ENCODE measurements at places on chromosomes 6 and 20.

DNA sequence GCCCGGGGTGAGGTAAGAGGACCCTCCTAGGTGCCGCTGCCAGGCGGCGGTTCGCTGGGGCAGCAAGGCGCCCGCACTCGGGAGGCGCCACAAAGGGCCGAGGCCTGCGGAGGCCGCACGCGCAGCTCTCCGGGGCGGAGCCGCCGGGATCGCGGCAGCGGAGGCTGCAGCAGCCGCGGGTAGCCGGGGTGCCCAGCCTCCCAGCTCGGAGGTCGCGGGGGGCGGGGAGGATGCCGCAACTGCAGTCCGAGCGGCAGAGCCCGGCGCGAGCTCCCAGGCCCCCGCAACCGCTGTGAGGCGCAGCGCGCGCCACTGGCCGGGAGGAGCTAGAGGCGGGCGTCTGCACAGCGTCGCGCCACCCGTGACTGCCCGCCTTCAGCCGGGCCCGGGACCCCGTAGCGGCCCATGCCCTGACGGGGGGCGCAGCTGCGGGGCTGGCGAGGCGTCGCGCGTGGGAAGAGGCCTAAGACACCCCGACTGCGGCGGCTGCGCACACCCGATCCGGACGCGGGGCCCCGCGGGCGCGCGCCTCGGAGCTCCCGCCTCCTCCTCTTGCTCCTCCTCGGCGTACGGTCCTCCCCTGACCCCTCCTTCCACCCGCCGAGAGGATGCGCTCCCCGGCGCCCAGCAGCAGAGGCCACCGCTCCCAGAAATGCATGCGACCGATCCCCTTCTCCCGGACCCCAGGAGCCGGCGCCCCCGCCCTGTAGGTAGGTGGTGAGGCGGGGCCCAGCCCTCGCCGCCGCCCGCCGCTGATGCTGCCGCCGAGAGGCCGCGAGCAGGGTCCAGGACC lies at the start of gene NCOA7:
NCOA7 (plus strand) TSS at position 603 of the 793 bp plus-strand sequence. CDS start 24,395 bp downstream, outside the sequence.
- DNase-seq = peak; percentile 67

DNA sequence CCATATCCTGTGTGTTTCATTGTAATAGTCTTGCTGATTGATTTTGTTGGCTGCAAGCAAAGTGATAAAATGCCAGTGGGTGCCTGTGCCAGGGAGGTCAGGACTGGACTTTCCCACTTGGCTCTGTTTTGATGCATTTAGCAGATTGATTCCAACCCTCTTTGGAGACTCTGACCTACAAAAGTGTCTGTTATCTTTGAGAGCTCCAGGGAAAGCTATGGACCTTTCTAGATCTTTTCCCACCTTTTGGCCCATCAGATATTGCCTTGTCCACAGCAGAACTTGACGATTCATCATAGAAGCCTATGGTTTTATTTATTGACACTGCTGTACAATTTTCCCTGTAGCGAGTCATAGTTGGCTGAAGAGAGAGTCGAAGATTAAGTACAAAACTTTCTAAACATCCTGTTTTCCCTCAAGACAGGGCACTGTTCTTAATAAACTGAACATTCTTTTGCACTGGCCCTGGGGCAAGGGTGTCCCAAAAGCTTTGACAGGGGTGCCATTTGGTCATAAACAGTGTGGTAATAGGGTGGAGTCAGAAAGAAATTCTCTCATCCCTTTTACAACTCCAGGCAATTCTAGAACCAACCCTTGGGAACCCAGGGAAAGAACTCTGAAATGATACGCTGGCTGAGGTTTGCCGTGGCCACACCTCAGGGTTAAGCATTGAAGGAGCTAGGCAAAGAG lies 53.7 kb downstream of the E2F3 start:
- no peak for DNase-seq

DNA sequence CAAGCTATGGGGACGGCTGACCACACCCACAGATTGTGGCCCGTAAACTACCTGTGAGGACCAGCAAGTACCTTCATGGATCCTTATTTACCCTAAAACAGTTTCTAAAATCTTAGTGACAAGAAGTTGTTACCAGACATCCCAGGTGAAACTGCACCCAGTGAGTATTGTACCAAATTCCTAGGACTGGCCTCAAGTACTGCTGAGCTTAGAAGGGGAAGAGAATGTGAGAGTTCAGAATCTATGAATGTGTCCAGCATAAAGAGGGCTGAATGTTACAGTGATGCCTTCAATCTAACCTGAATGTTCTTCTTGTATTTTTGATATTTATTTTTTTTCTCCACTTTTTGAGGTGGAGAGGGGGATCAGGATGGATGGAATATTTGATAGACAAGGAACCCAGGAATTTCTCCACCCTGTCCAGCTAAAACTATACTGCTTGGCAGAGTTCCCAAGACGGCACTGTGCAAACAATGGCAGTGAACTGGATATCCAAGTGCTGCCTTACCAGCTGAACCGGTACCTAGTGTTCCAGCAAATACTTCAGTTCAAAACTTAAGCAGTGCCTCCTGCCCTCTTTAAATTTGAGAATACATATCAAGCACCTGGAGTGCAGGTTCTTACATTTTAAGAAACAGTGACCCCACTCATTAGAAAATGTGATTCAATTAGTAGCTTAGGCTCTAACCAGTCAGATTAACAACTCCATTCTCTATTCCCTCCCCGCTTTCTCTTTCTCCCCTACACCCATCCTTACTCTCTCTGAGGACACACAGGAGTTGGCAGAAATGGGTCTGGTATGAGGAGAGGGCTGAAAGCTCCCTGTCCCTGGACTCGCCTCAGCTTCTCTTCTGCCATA lies 427.3 kb upstream of the FLRT3 start:
- DNase-seq = no peak

DNA sequence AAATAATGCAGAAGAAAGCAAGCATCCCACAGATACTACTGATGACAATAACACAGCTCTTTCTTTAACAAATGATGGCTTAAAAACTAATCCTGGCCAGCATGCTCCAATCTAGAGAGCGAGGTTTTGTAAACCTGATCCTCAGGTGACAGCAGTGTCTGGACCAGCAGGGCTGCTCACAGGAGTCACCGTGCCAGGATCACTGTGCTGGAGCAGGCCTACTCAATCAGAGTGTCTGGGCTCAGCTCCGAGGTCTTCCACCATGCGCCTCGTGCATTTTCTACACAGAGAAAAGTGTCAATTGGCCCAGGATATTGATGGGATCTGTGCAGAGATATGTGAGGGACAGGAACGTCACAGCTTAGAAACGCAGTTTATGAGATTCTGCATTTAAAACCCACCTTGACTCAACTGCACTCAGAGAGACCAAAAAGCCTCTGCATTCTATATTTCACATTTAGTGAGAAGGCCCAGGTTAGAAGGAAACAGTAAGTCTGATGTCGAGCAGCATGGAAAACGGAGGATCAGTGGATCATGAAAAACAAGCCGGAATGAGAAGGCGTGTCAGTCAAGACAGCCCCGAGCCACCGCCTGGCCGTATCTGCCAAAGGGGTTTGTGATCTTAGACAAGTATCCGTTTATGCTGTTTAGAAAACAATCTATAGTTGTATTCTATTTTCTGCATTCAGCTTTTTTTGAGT lies 7.8 kb downstream of the RAMACL start:
- DNase-seq = no peak

DNA sequence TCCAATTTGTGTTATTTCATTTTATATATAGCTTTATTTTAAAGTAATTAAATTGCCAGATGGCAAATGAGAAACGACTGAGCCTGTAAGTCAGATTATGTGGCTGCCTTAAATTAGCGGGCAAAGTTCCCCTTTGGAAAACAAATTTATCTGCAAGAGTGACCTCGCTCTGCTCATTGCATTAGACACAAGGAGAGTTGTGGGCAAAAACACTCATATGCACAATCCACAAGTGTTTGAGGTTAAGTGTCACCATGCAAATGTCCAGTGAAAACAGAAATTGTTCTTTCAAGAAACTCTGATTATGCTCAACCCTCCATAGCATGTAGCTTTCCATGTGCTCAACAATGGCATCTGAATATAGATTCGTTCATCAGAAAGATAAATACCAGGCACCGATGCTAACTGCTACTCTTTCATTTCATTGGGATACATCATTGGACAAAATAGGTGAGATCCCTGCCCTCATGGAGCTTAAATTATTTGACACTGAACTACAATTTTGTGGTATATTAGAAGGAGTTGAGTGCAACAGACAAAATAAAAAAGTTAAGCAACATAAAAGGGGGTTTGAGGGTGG lies 1.7 kb upstream of the NHSL1 start:
- no peak for DNase-seq

DNA sequence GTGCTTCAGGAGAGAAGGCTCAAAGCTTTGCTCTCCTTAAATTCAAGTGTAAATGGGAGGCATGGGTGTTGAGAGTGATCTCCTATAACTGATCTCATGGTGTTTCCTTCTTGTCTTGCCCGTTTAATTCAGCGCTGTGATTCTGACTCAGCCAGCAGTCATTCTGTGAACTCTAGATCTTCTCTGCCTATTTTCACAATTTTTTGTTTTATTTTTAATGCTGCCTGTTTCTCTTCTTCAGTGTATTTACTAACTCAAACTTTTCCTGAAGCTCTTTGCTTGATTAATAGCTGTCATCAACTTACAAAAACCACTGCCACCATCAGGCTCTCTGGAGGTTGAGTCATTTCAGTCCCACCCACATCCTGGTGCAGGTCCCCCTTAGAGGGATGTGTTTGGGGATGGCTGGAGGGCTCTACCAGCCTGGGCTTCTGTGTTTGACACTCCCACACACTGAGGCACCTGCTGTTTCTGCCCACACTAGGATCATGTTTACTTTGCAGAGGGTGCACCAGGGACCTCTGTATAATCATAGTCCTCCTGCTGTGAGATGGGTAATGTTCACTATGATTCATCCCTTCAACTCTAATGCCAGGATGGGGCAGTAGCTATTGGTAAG lies 94.0 kb downstream of the SHLD1 start:
- DNase-seq = peak; percentile 38

DNA sequence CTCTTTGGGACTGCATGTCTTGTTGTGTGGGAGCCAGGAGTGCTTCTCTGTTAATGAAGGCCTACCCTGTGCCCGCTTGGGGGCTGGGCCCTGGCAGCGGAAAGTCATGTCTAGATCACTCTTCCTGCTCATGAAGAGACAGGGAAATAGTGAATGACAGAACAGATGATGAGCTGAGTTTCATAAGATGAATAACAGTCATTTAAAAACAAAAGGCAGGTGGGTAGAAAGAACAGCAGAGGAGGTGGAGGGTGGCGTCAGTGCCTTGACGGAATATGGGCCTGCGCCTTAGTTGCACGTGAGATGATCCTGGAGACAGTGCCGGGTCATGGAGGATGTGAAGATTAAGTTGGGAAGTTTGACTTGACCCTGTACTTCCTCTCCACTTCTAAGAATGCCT lies 85.5 kb downstream of the ARID1B start:
- no peak for DNase-seq

DNA sequence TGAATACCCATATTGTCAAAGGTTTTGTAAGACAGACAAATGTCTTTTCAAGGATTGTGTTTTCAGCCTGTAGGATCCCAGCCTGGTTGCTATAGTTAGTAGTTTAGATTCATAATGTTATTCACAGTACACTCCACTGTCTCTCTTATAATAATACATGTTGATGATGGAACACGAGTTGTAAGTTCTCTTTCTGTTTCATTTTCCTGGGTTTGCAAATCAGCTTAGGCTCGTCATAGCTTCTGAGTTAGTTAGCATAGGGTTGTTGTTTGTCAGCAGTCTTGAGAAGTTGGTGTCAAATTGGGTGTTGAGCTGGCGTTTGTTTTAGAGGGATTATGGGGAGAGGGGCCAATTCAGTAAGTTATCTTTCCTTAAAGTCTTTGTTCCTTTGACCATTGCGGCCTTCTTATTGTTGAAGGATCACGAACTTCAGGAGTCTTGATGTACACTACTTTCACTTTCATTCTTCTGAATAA lies 45.8 kb downstream of the QKI start:
- peak; percentile 4 for DNase-seq
